ENCODE measurements at places on chromosomes 6 and 20.

DNA sequence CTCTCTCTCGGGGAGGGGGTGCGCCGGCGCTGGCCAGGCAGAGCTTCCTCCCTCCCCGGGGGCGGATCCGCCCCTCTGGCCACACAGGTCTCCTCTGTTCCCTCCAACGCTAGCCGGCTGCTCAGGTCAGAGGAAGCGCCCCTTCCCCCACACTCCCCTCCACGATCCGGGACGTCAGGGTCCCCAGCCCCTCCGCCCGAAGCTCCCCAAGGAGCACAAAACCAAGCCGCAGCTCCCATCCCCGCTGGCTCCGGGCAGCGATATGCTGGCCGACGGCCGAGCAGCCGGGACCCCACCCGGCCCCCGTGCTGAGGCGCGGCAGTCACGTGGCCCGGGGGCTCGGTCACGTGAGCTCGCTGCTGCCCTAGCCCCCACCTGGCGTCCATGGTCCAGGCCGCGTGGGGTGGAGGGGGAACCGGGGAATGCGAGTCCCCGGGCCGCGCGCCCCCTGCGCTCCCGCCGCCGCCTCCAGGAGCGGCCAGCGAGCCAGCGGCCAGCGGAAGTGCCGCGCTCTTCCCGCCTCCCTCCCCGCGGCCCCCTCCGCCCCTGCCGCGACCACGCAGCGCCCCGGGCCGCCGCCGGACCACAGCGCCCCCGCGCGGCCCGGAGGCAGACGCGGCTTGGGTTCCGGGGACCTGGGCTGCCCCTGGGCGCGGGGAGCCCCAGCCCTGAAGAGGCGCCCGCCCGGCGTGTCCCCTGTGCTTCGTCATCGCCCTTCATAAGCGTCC is at the start of gene SLC35B2:
TSS of gene SLC35B2 (minus strand) at position 504 of the 728 bp plus-strand sequence. CDS start at position 386, 118 bp downstream.
- DNase-seq: peak; percentile 88

- no peak for DNase-seq
Measured at GRCh38 chr20:44410583-44411019, 55.1 kb downstream of the HNF4A start.

DNA sequence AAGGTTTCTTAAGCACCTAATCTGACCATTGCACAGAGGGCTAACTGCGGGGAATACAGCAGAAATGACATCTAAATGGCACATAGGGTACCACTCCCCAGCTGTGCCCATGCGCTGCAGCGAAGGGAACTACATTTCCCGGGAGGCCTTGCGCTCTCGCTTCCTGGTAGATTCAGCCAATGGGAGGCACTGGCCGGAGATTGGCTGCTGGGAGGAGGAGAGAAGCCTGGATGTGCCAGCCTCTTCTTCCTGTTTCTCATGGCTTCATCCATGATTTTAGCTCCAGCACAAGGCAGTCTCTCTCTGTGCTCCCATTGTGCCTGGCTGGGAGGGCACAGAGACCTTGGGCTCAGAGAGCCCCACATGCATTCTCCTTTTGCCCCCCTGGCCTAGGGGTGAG is 101.7 kb upstream of the FOXA2 start:
- no peak for DNase-seq

- no peak for DNase-seq
Measured at GRCh38 chr6:64249115-64249514, 613.5 kb downstream of the PHF3 start.

DNA sequence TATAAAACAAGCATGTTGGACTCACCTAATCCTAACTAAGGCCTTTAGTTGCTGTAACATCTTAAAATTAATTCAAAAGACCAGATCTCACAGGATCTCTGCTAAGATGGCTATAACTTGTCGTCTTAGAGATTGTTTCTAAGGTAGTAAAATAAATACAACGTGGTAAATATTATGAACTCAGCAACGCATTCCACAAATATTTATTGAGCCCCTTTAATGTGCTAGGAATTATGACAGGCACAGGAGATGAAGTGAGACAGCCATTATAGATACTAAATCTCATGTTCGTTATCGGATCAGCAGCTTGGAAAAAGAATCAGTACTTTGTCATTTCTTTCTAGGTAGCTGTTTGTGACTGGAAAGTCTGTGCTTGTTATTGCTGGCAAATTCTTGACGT is 20.9 kb upstream of the MCM3 start:
- DNase-seq: no peak

DNA sequence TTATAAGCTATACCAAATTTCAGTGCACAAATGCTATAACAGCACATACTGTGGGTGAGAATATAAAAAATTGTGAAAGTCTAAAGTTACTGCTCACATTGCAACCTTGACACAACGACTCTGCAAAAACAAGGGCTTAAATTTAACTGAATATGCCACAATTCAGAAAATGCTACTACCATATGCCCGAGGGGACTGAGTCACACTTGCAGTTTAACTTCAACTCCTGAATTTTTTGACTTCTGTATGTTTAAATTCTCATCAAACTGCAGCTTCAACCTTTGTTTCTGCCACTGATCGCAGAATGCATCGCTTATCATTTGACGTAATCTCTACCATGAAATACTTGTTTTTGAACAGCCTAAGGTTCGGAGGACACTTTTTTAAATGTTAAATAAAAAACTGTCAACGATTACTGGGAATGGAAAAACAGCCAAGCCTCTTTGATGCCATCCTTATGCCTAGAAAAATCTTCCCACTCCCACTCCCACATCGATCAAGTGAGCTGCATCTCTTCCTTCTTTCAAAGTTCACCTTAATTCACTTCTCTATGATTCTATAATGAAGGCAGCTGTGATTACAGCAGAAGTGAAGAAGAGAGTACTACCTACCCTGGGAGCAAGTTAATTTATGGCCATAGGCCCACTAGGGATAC is 136.5 kb downstream of the ATXN1 start:
- DNase-seq: no peak

- DNase-seq: no peak
Measured at GRCh38 chr20:15195378-15195777, 858.0 kb upstream of the FLRT3 start.

DNA sequence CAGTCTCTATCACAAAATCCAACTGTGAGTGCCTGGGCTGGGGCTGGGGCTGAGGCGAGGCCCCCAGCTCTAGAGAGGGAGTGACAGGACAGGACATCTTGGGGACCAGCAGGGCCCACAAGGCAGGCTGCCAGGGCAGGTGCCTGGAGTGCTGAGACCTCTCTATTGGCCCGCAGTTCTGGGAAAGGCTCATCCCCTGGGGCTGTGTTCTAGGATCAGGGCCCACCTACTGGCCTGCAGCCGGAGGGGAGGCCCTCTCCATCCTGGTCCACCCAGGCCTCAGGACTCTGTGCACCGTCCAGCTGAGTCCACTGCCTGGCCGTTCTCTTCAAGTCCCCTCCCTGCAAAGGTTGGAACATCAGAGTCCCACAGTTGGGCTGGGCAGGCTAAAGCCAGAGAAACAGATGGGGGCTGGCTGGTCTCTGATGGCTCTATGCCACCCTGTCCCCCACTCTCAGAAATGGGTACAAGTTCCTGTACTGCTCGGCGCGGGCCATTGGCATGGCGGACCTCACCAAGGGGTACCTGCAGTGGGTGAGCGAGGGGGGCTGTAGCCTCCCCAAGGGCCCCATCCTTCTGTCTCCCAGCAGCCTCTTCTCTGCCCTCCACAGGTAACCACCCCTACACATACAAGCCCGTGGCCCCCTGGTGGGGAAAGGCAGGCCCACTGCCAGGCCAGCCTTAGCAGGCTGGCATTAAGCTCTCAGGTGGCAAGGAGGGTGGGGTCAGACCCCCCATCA is 9.0 kb downstream of the EMILIN3 start:
- DNase-seq: no peak

- DNase-seq: no peak
Measured at GRCh38 chr6:55968926-55969325, 93.5 kb upstream of the BMP5 start.

DNA sequence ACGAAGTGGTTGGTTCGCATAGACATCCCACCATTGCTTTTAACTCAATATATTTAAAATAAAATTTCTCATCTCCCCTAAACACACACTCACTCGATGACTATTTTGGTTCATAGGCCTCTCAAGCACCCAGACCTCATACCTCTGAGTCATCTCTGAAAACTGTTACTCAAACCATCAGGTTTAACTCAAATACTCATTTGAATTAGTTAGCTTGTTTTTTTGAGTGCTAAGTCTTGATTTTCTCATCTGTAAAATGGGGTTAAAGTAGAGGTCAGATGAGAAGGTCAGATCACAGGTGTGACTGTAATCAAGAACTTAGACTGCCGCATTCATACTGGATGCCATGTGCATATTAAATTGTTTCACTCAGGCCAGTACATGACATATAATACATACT is 243.9 kb upstream of the TENT5A start:
- no peak for DNase-seq

DNA sequence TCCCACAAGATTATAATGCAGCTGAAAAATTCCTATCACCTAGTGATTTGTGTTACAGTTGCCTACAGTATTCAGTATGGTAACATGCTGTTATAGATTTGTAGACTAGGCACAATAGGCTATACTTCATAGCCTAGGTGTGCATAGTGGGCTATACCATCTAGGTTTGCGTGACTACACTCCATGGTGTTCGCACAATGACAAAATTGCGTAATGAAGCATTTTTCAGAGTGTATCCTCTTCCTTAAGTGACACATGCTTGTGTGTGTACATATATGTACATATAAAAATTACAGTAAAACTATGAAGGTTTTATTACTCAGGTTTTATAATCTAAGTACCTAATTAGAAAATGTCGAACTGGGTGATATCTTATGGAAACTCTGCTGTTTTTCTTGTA is 133.0 kb downstream of the FARS2 start:
- no peak for DNase-seq

- DNase-seq: no peak
Measured at GRCh38 chr20:57135875-57136274, 130.6 kb downstream of the BMP7 start.

DNA sequence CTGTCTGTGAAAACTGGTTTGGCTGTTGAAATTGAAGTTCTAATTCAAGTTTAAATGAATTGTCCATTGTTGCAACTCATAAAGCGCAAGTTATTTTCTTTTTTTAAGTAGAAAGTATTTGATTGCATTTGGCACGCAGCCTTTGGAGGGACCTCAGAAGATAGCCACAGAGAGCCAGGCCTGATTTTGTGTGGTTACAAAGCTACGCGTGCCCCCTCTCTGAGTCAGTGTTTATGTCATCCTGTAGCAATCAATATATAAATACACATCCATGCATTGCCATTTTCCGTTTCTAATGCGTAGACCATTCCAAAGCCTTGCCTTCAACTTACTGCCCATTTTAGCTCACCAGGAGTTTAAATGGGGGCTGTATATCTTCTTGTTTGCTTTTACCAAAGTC is 173.2 kb downstream of the TMEM242 start:
- no peak for DNase-seq

GRCh38 chr6:81734081-81734480 is 18.4 kb downstream of the TENT5A start:
- no peak for DNase-seq

- DNase-seq: no peak
Measured at GRCh38 chr20:23456873-23457272, 4.2 kb upstream of the CST11 start.

- DNase-seq: no peak
Measured at GRCh38 chr6:45986746-45987274, 28.9 kb downstream of the CLIC5 start.

DNA sequence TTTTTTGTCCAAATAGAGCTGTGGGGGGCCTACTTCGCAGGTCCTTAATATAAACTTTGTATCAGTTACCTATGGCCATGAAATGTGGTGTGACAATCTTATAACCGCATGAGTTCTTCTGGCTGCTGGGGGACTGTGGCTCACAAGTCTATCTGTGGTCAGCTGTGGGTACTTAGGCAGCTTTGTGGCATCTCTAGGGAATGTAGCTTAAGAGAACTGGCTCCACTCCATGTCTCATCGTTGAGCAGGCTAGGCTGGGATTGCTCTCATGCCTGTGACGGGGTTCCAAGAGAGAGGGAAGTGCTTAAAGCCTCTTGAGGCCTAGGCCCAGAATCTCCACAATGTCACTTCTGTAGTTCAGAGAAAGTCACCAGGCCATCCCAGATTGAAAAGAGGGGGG is 140.5 kb downstream of the BTBD3 start:
- no peak for DNase-seq

DNA sequence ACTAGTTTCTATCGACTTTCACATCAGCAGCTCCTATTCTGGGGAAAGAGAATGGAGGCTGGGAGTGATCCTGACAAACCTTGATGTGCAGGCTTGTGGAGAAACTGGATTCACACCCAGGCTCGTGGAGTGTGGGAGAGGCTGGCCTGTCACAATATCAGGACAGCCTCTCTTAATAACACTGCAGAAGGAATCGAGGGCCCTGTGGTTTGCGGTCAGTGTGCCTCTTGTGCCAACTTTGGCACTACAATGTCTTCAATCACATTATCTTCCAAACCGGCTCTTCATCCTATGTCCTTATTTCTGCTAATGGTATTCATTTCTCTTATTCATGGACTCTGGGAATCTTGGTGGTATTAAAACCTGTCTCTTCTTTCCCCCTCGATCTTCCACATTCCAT is 92.7 kb downstream of the PRL start:
- no peak for DNase-seq

DNA sequence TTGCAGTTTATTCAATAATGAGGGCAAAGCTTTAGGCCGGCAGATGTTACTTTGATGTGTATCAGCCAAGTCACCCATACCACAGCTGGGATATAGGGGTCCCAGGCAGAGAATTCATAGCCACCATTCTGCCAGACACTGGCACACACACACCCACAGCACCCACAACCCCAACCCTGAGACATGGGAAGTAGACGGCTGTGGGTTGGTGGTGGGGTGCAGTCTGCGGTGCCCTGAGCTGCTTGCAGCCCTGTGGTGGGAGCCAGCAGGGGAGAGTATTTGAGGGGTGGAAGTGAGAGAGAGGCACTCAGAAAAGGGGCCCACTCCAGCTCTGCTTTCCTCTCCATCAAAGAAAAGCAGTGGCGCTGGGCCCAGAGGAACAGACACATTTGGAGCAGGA is 125.3 kb downstream of the FOXO3 start:
- DNase-seq: no peak

GRCh38 chr6:148249679-148250375 is 92.8 kb upstream of the SASH1 start:
- DNase-seq: no peak

GRCh38 chr6:30801950-30802349 is 57.6 kb upstream of the IER3 start:
- DNase-seq: no peak

- no peak for DNase-seq
Measured at GRCh38 chr20:57974863-57975262, 253.6 kb downstream of the ANKRD60 start.

DNA sequence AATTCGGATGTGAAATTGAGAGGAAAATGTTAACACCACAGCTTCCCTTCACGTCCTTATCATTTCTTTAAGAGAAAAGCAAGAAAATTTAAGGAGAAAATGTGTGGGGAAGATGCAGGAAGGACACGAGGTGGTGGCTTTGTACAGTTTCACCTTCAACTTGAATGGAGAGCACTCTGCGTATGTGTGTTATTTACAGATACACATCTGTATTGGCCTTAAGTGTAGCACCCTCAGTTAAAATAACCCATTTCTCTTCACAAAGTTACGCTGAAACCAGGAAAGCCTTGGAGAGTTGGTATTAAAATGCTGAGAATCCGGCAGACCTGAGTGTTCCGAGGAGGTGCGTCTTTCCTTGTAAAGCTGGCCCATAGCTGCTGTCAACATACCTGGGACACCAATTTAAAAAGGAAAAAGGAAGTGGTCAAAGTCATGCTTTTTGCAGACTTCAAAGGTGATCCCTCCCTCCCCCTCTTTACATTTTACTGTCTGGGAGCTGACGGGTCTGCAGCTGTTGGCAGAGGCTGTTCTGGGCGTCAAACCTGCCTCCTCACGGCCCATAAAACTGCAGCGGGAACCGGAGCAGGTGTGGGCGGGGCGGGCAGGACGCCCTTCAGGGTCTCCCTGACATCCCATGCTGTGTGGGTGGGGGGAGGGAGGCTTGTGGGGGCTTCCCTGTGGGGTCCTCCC is 61.3 kb upstream of the TBXT start:
- no peak for DNase-seq

Measured in D721Med (cell line).